ENCODE measurements at places on chromosomes 5 and 9. TPM values are rescaled to one million over a fixed set of nuclear protein-coding genes. Genes with fewer than 3 reads are reported as not detected.
A peak's percentile ranks its signal among the peaks of the same experiment; 100 is the strongest.

Gene ZER1
- total RNA-seq: 14.7 TPM

Gene NTRK2
- 0.59 TPM for total RNA-seq

Gene PCDHA7
- total RNA-seq: 0.08 TPM

Gene RGS7BP
- total RNA-seq: not detected

Gene SPOCK1
- total RNA-seq: 0.77 TPM

Gene FAM221B
- not detected for total RNA-seq

Gene DMRT2
- total RNA-seq: 1.0 TPM

DNA sequence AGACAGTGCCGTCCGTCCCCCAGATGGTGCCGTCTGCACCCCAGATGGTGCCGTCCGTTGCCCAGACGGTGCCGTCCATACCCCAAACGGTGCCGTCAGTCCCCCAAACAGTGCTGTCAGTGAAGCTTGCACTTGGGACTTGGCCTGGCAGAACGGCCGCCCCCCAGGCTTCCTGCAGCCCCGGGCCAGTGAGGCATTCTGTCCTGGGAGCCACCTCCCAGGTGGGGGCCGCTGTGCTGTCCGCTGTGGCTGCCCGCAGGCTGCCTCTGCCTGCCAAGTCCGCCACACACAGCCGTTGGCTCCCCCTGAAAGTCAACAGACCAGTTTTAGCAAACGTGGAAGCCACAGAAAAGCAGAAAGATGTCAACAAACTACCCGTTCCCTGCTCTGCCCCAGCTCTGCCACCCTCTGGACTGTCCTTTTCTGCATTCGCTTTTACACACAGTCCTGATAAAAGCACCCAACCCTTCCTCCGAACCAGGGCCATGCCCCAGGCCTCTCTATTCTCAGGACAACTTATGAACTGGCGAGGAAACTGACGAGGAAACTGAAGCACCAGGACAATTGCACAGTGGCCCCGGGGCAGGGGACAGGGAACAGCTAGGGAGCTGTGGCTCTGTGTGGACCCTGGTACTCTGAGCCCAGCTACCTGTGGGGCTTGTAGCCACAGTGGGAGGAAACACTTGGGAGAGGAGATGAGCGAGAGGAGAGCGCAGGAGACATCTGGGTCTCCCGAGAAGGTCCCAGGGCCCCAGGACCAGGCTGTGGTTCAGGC is 39.6 kb upstream of the RXRA start:
- DNase-seq: no peak

- peak; percentile 59 for DNase-seq
Observed at GRCh38 chr9:26946753-26947727, at the start of gene PLAA. Gene PLAA, minus strand, starts transcription at chr9:26947242. Its CDS starts 197 bp downstream, at chr9:26947045.

GRCh38 chr9:2029666-2030170 is 14.6 kb downstream of the SMARCA2 start:
- no peak for DNase-seq

DNA sequence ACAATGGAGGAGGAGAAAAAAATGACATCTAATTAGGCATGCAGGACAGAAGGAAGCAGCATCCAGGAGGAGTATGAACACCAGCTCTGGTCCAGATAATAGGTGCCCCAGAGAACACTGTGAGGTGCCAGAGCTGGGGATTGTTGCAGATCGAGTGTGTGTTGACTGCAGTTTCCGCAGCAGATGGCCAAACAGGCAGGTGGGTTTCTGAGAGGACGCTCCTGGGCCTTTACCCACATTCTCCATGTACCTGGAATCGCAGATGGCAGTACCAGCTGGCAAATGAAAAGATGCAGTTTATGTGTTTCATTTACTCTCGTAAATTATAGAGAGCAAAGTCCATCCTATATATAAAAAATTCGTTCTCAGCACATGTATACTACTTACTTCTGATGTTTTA is 182.2 kb upstream of the ISL1 start:
- DNase-seq: no peak

- no peak for DNase-seq
Observed at GRCh38 chr5:5014586-5015235, 125.4 kb upstream of the ADAMTS16 start.

GRCh38 chr5:10248378-10249260 is 1.1 kb downstream of the ATPSCKMT start:
- DNase-seq: no peak

- no peak for DNase-seq
Observed at GRCh38 chr5:107554776-107555424, 115.8 kb downstream of the EFNA5 start.

- no peak for DNase-seq
Observed at GRCh38 chr9:132602207-132602606, 19.8 kb downstream of the BARHL1 start.

GRCh38 chr5:65059681-65060598 is 291.2 kb downstream of the CWC27 start:
- DNase-seq: peak; percentile 44

Data from GM12878 (cell line).